ENCODE measurements at places on chromosomes 16 and 17. TPM values are rescaled to one million over a fixed set of nuclear protein-coding genes. Genes with fewer than 3 reads are reported as not detected.

MMP15 gene
- total RNA-seq, result 32.1 TPM

UTS2R gene
- not detected for total RNA-seq

TNFRSF17 gene
- not detected for total RNA-seq

KRTAP1-1 gene
- total RNA-seq, result not detected

ZSCAN10 gene
- not detected for total RNA-seq

SLC47A2 gene
- total RNA-seq, result 0.14 TPM

CHP2 gene
- total RNA-seq, result not detected

OR2C1 gene
- total RNA-seq, result not detected

HASPIN gene
- total RNA-seq, result 14.0 TPM

ATP5PD gene
- total RNA-seq, result 615 TPM

CDH1 gene
- 3.9 TPM for total RNA-seq

SLC16A3 gene
- total RNA-seq, result 146 TPM

KRT17 gene
- total RNA-seq, result 1.0 TPM

SHPK gene
- 16.4 TPM for total RNA-seq

TBC1D3E gene
- not detected for total RNA-seq

HSDL1 gene
- 17.4 TPM for total RNA-seq

NHERF2 gene
- total RNA-seq, result 64.5 TPM

HOXB3 gene
- 5.9 TPM for total RNA-seq

RAMP2 gene
- total RNA-seq, result 0.74 TPM

ANKFN1 gene
- not detected for total RNA-seq

KIF18B gene
- 39.9 TPM for total RNA-seq

HOXB4 gene
- 0.16 TPM for total RNA-seq

PRSS22 gene
- total RNA-seq, result 1.6 TPM

SPATA22 gene
- total RNA-seq, result not detected

THRA gene
- total RNA-seq, result 17.1 TPM

AGRP gene
- not detected for total RNA-seq

BRD7 gene
- total RNA-seq, result 61.1 TPM

DLX4 gene
- total RNA-seq, result 1.9 TPM

SCIMP gene
- not detected for total RNA-seq

TIGD7 gene
- 1.7 TPM for total RNA-seq

USP32 gene
- total RNA-seq, result 33.1 TPM

PITPNM3 gene
- 3.0 TPM for total RNA-seq

KLHL11 gene
- total RNA-seq, result 2.1 TPM

ACSM2A gene
- total RNA-seq, result not detected

Measured in A549 treated with ZK216348 at 1 μM for 4 hours (cell line).